ENCODE measurements at places on chromosomes 3 and 15.

- DNase-seq, result no peak
Observed at GRCh38 chr3:137105277-137105977, 147.6 kb downstream of the IL20RB start.

- no peak for DNase-seq
Observed at GRCh38 chr3:123728014-123728413, 143.2 kb upstream of the HACD2 start.

DNA sequence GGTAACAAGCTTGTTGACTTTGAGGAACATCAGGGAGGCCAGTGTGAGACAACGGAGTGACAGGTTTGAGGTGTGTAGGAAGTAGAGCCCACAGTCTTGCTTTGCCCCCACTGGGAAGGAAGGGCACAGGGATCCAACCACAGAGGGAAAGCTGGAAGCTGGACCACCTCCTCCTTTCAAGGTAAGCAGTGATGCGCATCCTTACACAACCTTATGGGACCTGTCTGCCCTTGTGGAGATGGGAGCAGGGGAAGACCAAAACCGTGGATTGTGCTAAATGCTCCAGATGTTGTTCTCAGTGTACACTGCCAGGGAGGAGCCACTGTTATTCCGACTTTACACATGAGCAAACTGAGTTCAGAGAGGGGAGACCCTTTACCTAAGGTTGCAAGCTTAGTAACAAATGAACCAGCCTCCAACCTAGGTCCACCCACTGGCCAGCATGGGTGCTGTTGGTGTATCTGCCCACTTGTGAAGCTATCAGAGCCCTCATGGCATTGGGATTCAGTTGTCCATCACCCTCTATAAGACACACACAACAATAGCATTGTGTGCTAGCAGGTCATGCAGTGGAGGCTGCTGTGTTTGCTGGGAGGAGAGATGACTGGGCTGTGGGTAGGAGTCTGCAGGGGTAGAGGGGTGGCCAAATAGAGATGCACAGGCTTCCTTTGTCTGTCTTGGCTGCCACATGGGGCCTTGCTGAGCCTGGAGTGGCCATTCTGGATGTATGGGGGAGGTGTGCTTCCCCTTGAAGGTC lies 586 bp upstream of the LSMEM2 start:
- DNase-seq, result no peak

GRCh38 chr3:26498271-26498670 lies 124.3 kb upstream of the LRRC3B start:
- no peak for DNase-seq

- no peak for DNase-seq
Observed at GRCh38 chr3:11529281-11529680, 114.4 kb downstream of the VGLL4 start.

GRCh38 chr15:60477916-60478565 lies 901 bp downstream of the ICE2 start:
- DNase-seq, result no peak

DNA sequence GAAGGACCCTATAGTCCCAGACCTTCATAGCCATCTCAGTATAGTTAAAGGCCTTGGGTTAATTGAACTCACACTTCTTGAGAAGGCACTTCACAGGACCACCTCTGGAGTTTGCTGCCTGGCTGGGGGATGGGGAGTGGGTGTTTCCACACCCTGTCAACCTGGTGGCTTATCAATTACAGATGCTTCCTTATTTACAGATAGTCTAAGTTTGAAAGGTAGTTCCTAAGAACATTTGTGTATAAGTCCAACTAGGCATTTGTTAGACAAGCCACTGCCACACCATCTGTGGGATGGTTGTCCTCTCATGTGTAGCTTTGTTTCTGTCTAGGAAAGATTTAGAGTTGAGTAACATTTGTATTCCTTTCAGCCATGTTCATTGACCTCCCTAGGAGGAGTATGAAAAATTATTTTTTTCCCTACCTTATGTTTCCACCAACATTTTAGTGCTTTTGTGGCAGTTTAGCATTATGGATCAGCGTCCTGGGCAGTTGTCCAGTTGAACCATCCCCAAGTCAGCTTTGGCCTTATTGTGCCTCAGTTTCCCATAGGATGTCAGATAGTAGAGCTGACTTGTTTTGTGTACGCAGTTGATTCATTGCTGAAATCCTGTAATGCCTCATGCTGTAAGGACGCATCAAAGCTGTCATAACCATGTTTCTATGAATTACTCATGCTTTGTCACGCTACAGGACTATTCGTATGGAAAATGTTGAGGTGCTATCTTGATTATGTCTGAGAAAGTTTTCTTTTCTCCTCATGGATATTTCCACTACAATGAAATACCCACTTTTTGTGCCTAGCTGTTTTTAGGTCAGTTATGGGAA lies 21.2 kb upstream of the SIAH2 start:
- DNase-seq, result no peak

GRCh38 chr3:127182848-127183714 lies 9.8 kb upstream of the PRR23E start:
- no peak for DNase-seq

Data from activated gamma-delta T cell treated with Interleukin-2 at 50 U/mL for 16 hours (primary cell).